HepG2 (cell line): ENCODE measurements at places on chromosomes 4 and X.

DNA sequence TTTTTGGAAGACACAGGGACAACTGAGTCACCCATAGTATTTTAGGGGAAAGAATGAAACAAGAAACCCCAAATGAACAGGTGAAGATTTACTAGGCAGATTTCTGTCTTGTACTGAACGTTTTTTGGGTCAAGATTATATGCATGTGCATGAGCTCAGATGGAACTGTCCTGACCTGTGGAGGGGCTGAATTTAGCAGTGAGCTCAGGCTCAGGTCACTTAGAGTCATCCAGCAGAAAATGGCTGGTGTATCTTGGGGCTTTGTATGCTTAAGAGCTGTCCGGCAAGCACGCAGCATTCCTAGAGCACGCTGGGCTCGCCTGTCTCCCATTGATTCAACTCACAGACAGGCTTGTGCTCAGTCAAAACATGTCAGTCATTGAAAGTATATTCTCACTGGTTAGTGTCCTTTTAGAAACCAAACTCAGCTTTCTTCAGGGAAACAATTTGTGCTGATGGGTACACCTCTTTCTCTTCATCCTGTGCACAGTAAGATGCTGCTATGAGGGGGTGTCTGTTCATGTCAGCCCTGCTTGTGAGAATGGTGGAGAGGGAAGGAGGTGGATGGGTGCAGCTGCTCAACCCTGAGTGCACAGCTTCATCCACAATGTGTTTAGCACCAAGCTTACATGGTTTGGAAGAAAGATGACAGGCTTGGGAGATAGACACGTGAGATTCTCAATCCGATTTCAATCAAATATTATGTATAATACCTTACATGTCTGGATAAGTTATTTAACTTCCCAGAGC, 47.5 kb upstream of the PDLIM3 start:
- no peak for DNase-seq

- no peak for DNase-seq
Measured at GRCh38 chrX:10199212-10199611, 42.4 kb downstream of the CLCN4 start.

DNA sequence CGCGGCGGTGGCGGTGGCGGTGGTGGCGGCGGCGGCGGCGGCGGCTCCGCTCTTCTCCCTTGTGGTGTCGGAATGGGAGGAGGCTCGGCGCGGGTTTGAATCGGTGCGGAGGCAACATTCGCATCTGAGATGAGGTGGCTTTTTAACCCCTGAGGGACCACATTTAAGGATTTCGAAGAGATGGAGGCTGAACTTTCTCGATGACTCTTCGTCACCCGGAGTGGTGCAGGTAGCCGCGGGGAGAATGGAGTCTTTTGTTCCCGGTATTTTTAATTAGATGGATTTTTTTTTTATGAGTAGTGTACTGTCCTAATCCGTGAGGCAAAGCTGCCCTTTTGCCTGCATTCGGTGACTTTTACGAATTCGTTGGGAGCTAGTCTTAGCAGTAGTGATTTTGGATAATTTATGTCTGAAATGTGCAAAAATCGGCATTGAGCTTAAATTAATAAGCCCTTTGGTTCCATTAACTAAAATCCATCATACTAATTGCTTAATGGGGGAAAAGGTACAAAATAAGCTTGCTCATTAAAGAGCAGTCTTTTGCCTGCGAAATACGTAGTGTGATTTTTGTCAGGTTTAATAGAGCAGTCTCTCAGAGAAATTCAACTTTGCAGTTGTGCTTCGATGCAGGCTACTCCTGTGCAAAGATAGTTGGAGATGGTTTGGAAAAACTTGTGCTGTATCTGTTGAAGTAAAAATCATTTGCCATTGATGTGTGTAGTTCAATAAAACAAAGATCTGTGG, 206.2 kb downstream of the TENM3 start:
- DNase-seq, result no peak

DNA sequence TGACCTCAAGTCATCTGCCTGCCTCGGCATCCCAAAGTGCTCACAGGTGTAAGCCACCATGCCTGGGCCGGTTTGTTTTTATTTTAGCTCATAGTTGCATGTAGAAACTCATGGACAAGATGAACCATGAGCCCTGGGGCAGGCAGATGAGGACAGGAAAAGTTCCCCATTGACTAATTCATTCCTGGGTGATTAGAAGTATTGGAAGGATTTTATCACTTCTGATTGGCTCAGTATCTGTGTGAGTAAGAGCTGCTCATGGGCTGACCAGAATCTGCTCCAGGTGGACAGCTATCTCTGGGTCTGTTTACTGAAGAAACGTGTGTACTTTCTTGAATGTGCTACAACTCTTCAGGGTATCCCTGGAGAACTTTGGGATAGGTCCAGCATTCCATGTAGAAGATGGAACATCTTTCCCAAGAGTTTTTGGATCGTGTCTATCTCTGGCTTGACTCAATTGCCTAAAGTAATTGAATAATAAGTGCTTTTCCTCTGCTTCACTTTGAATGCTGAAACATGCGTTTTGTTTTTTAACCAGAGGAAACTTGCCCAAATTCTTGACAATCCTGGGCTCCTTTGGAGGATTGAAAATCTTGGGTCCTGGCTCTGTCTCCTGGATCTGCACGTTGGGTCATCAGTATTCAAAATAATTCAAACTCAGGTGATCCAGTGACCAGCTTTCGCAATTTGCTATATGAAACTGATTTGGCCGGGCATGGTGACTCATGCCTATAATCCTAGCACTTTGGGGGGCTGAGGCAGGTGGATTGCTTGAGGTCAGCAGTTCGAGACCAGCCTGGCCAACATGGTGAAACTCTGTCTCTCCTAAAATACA, 88.6 kb upstream of the DHRSX start:
- DNase-seq, result no peak

DNA sequence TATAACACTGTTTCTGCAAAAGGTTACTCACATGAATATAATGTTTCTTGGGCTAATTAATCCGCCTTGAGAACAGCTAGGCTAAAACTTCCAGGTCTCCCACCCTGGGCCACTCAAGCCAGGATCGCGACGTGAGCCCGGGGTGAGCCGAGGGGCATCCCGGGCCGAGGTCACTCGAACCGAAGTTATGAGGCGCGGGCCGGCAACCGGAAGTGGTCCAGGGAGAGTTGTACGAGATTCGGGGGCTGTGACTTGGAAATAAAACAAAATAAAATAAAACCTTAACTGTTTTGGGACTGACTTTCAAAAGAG, 317 bp downstream of the CMC4 start:
- no peak for DNase-seq

- no peak for DNase-seq
Measured at GRCh38 chr4:42656679-42656943, 294 bp downstream of the ATP8A1 start.

DNA sequence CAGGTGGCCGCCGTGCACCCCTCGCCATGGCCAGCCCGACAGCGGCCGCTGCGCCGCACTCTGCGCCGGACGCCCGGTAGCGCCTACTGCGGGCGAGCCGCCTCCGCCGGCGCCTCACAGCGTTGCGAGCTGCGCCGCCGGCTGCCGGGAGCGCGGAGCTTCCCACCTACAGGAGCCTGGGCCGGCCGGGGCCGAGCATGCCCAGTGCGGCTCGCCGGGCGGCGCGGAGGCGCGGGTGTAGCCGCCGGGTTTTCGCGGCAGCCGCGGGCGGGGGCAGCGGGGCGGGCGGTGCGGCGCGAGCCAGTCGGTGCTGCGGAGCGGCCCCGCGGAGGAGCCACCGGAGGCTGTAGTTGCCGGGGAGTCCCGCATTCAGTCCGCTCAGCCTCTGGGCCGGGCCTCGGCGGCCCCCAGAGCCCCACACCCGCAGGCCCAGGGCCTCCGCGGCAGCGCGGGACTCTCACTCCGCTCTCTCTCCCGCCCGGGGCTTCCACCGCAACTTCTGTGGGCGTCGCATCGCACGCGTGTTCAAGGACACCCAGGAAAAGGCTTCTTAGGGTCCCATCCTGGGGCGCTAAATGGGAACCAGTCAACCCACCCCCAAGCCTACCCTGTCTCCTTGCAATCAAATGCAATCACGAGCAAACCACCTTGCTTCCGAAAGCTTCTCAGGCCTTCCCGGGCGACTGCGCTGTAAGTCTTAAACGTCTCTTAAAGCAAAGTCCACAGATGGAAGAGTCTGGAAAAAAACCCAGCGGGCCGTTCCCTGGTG, at the start of gene MFAP3L:
TSS of gene MFAP3L (minus strand) at position 143 of the 769 bp plus-strand sequence. CDS start 20,518 bp downstream, outside the sequence.
- DNase-seq, result peak; percentile 63
